Activated T-helper 1 cell treated with anti-CD3 and anti-CD28 coated beads, Interleukin-2, amount 50 U/mL, for 16 hours (primary cell): ENCODE measurements at places on chromosomes 4 and X.

GRCh38 chr4:98584265-98584664, 74.1 kb downstream of the TSPAN5 start:
- DNase-seq = no peak

DNA sequence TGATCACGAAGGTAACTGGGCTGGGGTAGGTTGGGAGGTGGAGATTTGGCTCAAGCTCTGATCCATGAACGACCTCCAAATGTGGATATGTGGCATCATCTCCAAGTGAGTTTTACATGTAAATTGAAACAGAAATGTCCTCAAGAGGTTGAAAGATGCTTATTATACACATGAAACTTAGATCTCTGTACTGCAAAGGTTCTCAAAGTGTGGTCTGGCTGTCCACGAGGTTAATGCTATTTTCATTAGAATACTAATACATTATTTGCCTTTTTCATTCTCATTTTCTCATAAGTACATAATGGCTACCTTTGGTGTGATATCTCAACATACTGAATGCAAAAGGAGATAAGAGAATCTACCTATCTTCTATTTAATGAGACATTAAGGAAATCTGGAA, 198.2 kb downstream of the RASL11B start:
- no peak for DNase-seq

DNA sequence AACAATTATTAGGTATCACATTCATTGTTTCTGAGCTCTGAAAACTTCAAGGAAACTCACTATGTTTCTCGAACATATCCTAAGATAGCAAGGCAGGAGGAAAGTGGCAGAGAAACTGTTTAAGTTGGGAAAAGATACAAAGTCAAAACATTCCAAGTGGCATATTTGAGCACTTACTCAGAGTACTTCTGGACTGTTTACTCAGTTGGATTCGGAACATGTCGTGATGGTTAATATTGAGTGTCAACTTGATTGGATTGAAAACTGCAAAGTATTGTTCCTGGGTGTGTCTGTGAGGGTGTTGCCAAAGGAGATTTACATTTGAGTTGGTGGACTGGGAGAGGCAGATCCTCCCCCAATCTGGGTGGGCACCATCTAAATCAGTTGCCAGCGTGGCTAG, 298.3 kb downstream of the IL1RAPL2 start:
- no peak for DNase-seq

DNA sequence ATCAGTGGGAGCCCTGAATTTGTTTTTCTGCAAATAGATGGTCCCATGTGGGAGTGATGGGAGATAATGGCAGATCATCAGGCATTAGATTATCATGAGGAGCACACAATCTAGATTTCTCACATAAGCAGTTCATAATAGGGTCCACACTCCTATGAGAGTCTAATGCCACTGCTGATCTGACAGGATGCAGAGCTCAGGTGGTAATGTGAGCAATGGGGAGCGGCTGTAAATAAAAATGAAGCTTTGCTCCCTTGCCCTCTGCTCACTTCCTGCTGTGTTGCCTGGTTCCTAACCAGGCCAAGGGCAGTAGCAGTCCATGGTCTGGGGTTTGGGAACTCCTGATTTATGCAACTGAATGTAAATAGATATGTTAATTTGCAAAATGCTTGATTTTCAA, 538.6 kb downstream of the TRAM1L1 start:
- no peak for DNase-seq

GRCh38 chr4:24791043-24791442, 4.3 kb upstream of the SOD3 start:
- DNase-seq = no peak

GRCh38 chr4:166602068-166602467, 632.2 kb downstream of the SPOCK3 start:
- no peak for DNase-seq

- DNase-seq = no peak
Measured at GRCh38 chr4:39469429-39470077, 10.7 kb downstream of the LIAS start.

- DNase-seq = no peak
Measured at GRCh38 chrX:66680451-66680850, 41.6 kb upstream of the EDA2R start.

GRCh38 chr4:65670331-65671031, at the start of gene EPHA5:
TSS of gene EPHA5 (minus strand) at chr4:65670489. CDS start at chr4:65669742, 747 bp downstream.
- DNase-seq = no peak

DNA sequence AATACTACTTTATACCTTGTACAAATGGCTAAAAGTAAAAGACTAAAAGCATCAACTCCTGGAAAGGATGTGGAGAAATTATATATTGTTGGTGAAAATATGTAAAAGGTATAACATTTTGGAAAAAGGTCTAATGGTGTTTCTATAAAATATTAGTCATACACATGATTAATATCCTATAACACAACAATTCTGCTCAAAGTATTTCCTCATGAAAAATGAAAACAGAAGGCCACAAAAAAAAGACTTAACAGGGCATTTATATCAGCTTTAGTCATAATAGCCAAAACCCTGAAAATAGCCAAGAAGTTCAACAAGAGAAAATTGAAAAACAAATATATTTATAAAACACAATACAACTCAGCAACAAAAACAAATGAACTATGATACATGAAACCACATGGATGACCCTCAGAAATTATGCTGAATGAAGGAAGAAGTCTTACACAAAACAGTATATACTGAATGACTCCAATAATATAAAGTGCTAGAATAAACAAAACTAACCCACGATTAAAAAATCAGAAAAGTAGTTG, 38.8 kb downstream of the TBCK start:
- DNase-seq = no peak
